ENCODE measurements at places on chromosomes 4 and X.
A peak's percentile ranks its signal among the peaks of the same experiment; 100 is the strongest.

GRCh38 chrX:108250654-108251579 lies 159.3 kb downstream of the ATG4A start:
- DNase-seq: no peak

GRCh38 chrX:136497556-136498052 lies at the start of gene HTATSF1:
Gene HTATSF1, plus strand, starts transcription at chrX:136497592. Its CDS starts 93 bp downstream, at chrX:136497685.
- no peak for DNase-seq

- DNase-seq: no peak
Measured at GRCh38 chr4:148415500-148415899, 26.7 kb downstream of the NR3C2 start.

DNA sequence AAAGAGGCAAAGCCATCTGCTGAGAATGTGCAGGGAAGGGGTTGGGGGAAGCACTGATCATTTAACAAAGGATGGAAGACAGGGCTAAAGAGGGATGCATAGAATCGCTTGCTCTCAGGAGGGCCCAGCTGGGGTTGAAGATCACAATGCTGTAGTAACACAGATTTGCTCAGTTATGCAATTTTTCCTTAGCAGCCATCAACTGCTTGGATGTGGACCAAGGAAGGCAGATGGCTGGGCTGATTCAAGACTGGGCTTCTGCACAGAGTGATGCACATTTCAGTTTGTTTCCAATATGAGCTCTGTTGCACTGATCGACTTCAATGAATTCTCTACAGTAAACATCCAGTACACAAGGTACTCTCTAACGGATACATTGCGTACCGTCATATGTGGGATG lies 127.8 kb upstream of the TBL1X start:
- no peak for DNase-seq

DNA sequence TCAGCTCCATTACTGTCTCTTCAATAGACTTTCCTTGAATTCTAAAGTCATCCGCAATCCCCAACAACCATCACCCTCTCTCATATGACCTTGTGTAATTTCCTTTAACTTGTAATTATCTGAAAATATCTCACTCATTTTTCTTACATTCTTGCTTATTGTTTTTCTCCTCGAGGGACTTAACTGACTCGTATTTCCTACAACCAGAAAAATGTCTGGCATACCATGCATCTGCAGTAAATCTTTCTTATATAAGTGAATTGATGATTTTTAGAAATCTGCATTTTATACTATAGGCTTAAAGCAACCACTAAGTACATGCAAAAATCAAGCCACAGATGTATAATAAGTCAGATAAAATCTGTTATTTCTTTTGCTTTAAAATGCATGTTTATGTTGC lies 276.7 kb downstream of the UNC5C start:
- DNase-seq: no peak

DNA sequence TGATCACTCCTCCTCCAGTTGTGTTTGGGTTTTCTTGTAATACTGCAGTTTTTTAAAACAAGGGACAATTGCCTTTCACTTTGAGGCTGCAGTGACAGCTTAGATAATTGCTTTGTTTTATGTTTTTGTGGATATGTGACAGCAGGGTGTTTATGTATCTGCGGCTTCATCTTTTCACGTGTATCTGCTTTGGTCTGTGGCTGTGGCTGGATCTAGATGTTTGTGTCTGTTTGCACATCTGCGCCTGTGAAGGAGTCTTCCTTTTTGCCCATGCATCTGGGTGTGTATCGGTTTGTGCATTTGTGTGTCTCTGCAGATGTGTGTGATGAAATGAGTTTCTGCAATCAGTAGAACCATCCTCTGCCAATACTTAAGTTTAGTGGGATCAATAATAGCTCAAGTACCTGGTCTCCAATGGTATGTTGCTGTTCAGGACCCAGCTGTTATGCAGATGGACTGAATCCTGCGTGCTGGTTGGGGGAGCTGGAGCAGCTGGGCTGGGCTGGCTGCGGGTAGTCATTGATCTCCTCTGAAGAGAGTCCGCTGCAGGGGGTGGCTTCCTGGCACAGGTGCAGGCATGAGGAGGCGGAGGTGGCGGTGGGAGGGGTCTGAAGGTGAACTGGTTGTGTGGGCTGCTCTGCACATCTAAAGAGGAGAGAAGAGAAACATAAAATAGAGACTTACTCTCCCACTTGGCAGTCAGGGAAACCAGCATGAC lies 390.3 kb downstream of the SH2D1A start:
- DNase-seq: peak; percentile 18

DNA sequence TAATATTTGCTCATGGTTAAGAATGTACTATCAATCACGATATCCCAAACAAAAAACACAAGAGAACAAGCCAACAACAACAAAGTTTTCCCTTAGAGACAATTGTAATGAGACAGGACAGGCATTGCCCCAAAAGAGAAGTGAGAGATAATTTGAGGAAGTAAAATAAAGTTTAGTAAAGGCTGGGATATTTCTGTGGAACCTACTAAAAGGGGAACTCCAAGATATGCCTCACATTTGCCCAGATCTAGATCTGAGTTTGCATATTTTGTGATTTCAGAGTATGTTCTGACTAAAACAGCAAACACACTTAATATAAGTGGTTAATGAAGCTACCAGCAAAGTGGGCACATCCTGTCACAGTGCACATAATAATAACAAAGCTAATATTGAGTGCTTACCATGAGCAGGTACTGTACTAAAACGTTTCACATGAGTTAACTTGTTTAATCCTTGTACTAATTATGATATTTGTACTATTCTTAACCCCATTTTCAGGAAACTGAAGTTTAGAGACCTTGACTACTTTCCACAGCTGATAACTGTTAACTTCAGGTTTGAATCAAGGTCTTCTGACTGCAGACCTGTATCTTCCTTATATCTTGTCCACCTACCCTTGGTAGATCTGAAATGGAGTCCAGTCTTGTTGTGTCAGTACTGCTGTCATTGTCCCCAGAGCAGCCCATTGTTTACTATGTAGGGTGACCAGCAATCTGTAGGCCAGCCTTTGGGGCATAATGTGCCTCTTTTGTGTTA lies 26.0 kb upstream of the BMP2K start:
- DNase-seq: no peak

DNA sequence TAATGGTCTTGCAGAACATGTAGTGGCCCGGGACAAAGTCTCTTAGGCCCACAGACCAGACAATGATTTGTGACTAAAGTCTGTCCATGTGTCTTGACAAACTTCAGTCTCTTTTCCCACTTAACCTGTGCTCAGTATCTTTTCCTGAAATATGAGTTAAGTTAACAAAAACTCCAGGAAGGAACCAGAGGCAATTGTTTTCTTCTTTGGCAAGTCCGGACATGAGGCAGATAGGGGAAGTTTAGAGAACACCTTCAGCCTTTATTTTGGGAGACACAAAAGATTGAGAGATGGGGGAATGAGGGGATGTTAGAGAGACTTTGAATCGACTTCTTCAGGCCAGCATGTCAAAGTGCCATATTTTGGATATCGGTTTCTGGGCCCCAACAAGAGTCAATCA lies 80.2 kb upstream of the FRMPD4 start:
- no peak for DNase-seq

GRCh38 chr4:76238701-76239100 lies 12.8 kb upstream of the FAM47E start:
- no peak for DNase-seq

All from stimulated activated CD8-positive, alpha-beta memory T cell treated with anti-CD3 and anti-CD28 coated beads, Interleukin-4, amount 100 ng/mL, for 4 hours (primary cell).